Iris pigment epithelial cell (primary cell): ENCODE measurements at places on chromosomes 1 and 21.
A peak's percentile ranks its signal among the peaks of the same experiment; 100 is the strongest.

DNA sequence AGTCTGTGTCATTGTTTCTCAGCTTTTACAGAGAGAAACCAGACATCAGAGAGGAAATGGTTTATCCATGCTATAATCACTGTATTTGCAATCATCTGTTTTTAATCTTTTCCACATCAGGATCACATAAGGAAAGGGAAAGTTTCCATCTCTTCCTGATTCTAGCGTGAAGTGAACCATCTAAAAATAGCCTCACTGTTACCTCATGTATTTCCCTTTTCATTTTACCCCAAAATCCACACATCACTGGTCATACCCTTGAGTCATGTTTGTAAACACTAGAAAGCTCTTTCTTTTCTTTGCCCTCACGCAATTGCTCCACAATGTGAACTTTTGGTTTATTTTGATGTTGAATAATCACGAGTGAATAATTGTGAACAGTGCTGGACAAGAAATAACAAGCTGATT lies 146.0 kb downstream of the PLA2G4A start:
- DNase-seq: peak; percentile 92

- DNase-seq: no peak
Observed at GRCh38 chr1:34477632-34478141, 277.2 kb upstream of the GJB5 start.

DNA sequence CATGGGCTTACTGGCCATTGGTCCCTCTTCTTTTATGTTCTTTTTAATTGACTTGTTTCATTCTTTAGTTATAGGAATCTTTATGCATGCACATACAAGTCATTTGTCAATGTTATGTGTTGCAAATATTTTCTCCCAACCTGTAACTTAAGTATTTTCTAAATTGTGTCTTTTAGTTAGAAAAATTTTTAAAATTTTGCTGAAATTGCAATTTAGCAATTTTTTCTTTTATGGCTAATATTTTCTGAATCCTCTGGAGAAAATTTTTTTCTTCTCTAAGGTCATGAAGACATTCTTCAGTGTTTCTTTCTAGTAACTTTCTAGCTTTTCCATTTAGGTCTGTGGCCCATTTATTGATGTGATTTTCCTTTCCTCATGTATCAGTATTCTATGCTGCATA lies 48.9 kb upstream of the TENT5C start:
- DNase-seq: no peak

- DNase-seq: peak; percentile 74
Observed at GRCh38 chr1:168301664-168302320, 21.1 kb downstream of the TBX19 start.
